ENCODE measurements at places on chromosomes 7 and 10.

DNA sequence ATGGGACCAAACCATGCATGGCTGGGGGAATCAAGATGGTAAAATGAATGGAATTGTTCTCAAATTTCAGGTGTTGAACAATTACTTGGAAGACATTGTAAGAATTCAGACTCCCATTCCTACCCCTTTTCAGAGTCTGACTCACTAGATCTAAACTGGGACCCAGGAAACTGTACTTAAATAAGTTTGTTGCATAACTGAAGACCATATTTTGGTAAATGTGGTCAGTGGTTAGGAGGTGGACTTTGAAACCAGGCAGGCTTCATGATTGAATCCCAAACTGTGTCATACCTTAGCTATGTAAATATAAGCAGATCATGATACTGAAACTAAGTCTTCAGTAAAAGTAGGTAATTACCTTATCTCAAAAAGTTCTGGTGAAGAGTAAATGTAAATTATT lies 41.7 kb downstream of the ZWINT start:
- no peak for DNase-seq

DNA sequence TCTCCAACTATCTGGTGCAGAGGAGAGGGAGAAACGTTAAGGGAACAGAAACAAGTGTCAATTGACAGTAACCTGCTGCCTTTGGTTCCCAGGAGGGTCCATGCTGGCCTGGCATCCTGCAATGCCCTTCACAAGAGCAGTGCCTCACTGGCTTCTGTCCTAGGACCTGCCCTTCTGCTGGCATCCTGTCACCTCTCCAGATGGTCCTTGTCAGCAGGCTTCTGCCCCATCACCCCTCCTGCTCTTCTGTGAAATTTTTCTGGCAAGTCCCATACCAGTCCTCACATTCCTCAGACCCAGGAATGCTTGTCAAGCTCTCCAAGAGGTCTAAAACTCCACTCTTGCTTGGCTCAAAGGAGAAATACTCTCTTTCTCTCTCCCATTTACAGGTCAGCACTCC lies 34.2 kb downstream of the C10orf67 start:
- DNase-seq = no peak

GRCh38 chr7:39430909-39431641 lies 135.1 kb upstream of the YAE1 start:
- DNase-seq = no peak

GRCh38 chr7:108129018-108129965 lies 869 bp downstream of the LAMB4 start:
- DNase-seq = no peak

DNA sequence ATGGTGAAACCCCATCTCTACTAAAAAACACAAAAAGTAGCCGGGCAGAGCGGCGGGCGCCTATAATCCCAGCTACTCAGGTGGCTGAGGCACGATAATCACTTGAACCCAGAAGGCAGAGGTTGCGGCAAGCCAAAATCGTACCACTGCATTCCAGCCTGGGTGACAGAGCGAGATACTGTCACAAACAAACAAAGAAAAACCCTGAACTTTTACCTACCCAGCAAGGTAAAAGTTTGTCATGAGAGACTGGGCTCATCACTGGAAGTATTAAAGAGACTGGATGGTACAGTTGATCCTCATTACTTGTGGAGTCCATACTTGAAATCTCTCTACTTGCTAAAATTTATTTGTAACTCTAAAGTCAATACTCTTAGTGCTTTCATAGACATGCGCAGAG lies 113.9 kb downstream of the NDUFB2 start:
- DNase-seq = no peak

- DNase-seq = no peak
These were observed 1.1 kb downstream of the ODAD2 start for GRCh38 chr10:27997865-27998177.

Data from stimulated activated CD8-positive, alpha-beta memory T cell treated with anti-CD3 and anti-CD28 coated beads, Interleukin-7, amount 100 ng/mL, for 1 hour (primary cell).